Stimulated activated CD8-positive, alpha-beta memory T cell treated with anti-CD3 and anti-CD28 coated beads, Interleukin-2, amount 100 ng/mL, for 1 hour (primary cell): ENCODE measurements at places on chromosomes 12 and 14.
A peak's percentile ranks its signal among the peaks of the same experiment; 100 is the strongest.

GRCh38 chr14:54483073-54483745, 5.6 kb downstream of the GMFB start:
- DNase-seq = no peak

GRCh38 chr12:90067791-90068190, 359.2 kb upstream of the ATP2B1 start:
- DNase-seq = no peak

GRCh38 chr12:100721169-100721568, 73.4 kb upstream of the ANO4 start:
- DNase-seq = no peak

DNA sequence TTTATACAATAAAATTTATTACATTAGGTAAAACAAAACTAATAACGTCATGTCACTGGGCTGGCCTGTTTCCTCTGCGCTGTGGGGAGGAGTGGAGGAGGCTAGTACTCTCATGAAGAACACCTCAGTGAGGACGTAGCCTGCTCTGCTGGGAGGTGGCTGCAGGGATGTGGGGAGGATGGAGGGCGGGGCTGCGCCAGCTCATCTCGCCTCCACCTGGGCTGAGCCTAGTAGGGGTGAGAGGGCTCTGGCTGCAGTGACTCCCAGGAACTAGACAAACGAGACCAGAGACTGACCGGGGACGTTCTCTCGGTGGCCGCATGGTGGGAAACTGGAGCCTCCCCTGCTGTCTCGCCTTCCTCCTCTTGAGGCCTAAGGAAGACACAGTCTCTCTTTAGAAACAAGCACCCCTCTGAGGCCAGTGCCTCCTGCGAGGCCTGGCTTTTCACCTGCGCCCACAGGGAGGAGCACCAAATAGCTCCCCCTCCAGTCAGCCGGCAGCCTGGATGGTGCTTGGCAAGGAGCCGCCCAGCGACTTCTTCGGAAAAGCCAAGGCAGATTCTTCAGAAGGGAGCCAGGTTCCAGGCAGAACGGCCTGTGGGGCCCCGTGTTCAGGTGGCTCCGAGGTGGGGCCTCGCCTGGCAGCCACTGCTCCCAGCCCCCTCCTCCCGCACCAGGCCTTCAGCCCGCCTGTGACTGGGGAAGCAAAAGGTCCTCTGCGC, 62.4 kb downstream of the PLEKHG3 start:
- DNase-seq = no peak

DNA sequence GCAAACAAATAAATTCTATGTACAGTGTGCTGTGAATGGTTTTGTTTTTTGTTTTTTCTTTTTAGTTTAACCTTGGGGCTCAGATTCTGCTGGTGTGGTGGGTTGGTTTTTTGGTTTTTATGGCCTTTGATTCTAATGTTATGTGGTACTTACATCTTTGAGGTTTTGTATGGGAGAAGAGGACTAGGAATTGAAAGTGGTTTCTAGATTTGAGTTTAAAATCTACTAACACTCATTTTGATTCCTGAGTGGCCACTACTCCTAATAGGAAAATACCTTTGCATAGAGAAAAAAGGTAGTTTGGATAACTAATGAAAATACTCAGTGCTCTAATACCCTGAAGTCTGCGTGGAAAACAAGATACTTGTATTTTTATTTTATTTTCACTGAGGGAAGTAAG, 137.7 kb downstream of the MON2 start:
- no peak for DNase-seq

DNA sequence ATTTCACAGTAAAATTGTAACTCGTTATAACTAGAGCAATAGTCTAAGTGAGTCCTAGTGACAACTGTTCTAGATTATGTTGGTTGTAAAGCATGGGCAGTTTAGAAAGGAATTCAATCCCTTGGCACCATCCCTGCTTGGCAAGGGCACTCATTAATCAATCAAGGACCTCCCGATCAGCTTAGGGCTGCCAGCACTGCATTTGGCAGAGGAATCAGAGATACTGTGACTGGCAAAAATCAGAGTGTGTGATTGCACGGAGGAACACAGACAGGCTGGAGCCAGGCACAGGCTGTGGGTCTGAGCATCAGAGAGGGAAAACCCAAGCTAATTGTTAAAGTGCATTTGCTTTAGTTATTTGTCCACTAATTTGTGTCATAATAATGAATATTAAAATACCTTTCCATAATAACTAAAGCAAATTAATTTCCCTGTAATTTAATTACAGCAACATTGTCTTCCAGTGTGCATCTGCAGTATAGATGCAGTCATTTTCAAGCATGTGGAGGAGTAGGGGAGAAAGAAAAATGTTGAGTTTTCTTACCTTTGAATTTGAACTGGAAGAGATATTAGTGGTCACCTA, 3.2 kb upstream of the EGLN3 start:
- no peak for DNase-seq

DNA sequence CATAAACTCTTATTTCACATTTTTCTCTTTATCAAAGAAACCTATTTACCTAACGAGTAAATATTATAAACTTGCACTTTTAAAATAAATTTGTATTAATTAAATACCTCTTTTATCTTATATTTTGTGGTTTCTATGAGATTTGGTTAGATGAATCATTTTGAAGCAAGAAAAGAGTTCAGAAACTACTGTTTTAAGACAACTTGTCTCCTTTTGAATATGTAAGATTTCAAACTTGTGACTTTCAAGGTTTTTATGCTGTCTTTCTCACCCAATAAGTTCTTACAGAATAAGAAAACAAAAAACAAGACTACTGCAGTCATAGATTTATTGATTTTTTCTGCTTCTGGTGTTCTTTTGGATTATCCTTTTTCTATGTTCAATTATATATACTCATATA, 339.0 kb downstream of the SNAPC1 start:
- no peak for DNase-seq

- DNase-seq = no peak
Measured at GRCh38 chr14:90853116-90853515, 36.9 kb upstream of the TTC7B start.

GRCh38 chr12:76303989-76304460, 44.2 kb downstream of the BBS10 start:
- DNase-seq = no peak

- DNase-seq = no peak
Measured at GRCh38 chr12:114319422-114319821, 86.5 kb downstream of the TBX5 start.

GRCh38 chr12:6539707-6540134, 5.4 kb downstream of the GAPDH start:
- no peak for DNase-seq

GRCh38 chr14:25007832-25008231, 42.1 kb downstream of the STXBP6 start:
- no peak for DNase-seq

- no peak for DNase-seq
Measured at GRCh38 chr12:125064492-125064891, 743 bp upstream of the AACS start.

DNA sequence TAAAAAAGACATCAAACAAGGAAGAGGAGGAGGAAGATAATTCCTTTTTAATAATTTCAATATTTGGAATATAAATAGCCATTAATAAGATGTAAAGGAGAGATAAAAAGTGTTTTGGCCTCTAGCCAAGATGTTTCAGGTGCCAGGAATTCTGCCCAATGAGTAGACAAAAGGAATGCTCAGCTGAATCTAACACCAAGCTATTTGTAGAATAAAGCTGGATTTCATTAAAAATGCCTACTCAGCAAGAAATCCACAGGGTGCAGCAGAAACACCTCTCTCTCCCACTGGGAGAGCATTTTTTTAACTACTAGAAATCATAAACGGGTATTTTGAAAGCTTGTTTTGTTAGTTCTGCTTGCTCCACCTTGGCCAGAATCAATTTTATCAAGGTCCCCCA, 4.1 kb upstream of the STAB2 start:
- DNase-seq = no peak

GRCh38 chr14:51293149-51293911, 53.3 kb downstream of the TMX1 start:
- no peak for DNase-seq

- DNase-seq = peak; percentile 30
Measured at GRCh38 chr12:106246891-106247673, 738 bp downstream of the CKAP4 start.

DNA sequence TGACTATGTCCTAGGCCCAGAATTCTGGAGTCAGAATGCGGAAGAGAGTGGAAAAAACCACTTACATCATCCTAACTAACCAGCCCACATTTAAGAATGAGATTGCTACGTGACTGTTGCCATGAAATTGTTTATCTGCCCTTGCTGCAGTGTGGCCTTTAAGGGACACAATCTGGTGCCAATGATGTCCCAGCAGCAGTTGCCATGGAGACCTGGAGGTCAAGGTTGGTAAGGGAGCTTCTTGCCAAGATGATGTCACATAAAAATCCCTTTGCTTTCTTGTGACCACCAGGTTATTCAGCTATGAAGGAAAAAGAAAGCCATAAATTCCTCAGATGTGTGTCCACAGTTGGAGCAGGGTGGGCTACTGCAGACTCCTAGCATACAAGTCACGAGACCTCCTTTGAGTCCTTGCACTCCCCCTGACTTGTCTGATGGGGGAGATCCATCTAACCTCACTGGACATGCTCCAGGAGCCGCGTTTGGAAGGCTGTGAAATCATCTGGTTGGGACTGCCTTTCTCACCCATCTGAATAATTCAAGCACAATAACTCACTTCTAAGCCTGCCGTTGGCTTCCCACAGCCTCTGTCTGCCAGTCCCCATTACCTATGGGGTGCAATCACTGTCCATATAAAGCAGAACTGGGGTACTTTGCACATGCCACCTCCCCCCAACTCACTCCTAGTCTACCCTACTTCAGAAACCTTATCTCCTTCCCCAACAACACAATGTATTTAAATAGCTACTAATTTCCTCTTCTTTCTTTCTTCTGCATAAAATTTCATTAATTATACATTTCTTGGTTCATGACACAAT, 165.6 kb downstream of the ZFP36L1 start:
- DNase-seq = no peak

DNA sequence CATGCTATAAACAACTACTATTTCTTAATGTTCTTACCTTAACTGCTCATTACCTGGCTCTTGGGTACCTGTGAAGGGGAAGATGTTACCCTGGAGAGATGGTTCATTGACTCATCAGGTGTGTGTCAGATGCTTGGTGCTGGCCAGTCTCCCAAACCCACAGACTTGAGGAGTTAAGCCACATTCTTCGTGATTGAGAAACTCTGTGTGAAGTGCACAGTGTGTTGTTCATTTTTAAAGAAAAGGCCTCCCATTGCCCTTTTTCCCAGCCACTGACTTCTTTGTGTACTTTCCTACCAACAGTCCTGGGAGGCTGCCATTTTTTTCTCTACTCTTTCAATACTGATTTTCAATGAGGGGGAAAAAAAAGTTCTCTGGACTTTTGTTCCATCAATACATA, 3.2 kb downstream of the MGST1 start:
- DNase-seq = no peak

- DNase-seq = no peak
Measured at GRCh38 chr12:42958291-42958674, 368.7 kb upstream of the PRICKLE1 start.

- no peak for DNase-seq
Measured at GRCh38 chr12:112233242-112233641, 107.9 kb downstream of the TRAFD1 start.

- DNase-seq = no peak
Measured at GRCh38 chr14:93262446-93262845, 55.4 kb downstream of the UBR7 start.

DNA sequence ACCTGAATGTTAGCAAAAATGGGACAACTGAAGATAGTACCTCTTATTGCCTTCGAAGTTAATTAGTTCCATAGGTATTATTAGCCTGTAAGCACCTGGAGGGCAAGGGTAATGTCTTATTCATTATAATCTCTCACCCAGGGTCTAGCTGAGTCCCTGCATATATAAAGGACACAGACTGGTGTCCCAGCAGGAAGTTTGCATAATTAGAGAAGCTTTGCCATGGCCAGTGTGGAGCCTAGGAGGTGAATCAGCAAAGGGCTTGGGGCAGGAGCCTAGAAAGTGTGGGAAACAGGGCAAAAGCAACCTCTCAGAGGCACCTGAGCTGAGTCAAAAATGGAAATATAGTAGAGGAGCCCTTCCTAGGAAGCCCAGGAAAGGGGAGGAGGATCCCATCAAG, 120.4 kb downstream of the NEDD1 start:
- no peak for DNase-seq

DNA sequence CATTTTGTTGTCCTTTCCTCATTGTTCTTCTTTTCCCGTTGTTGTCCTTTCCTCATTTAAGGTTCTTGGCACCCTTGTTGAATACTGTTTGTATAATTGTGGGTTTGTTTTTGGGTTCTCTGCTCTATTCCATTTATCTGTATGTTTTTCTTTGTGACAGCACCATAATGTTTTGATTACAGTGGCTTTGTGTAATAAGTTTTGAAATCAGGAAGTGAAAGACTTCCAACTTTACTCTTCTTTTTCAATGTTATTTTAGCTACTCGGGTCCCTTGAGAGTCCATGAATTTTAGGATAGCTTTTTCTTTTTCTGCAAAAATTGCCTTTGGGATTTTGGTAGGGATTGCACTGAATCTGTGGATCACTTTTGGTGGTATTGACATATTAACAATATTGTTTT, 28.1 kb downstream of the ETNK1 start:
- no peak for DNase-seq
